ENCODE measurements at places on chromosomes 6 and 20.

GRCh38 chr6:22350109-22350508, 53.3 kb upstream of the PRL start:
- no peak for DNase-seq

- no peak for DNase-seq
Measured at GRCh38 chr6:79246891-79247290, 12.4 kb upstream of the HMGN3 start.

- no peak for DNase-seq
Measured at GRCh38 chr20:20759132-20759531, 46.7 kb upstream of the RALGAPA2 start.

GRCh38 chr6:117605169-117605826, 3.0 kb upstream of the GOPC start:
- DNase-seq: no peak

GRCh38 chr6:144098993-144099392, 3.6 kb upstream of the SF3B5 start:
- no peak for DNase-seq

- no peak for DNase-seq
Measured at GRCh38 chr20:59697068-59697467, 92.7 kb downstream of the PHACTR3 start.

- DNase-seq: no peak
Measured at GRCh38 chr6:129440691-129441090, 269.3 kb downstream of the ARHGAP18 start.

GRCh38 chr6:4687989-4688947, 87.9 kb upstream of the CDYL start:
- DNase-seq: no peak

- DNase-seq: no peak
Measured at GRCh38 chr6:109013656-109014305, 80.9 kb downstream of the SESN1 start.

GRCh38 chr20:50260479-50261221, 70.0 kb downstream of the CEBPB start:
- no peak for DNase-seq

DNA sequence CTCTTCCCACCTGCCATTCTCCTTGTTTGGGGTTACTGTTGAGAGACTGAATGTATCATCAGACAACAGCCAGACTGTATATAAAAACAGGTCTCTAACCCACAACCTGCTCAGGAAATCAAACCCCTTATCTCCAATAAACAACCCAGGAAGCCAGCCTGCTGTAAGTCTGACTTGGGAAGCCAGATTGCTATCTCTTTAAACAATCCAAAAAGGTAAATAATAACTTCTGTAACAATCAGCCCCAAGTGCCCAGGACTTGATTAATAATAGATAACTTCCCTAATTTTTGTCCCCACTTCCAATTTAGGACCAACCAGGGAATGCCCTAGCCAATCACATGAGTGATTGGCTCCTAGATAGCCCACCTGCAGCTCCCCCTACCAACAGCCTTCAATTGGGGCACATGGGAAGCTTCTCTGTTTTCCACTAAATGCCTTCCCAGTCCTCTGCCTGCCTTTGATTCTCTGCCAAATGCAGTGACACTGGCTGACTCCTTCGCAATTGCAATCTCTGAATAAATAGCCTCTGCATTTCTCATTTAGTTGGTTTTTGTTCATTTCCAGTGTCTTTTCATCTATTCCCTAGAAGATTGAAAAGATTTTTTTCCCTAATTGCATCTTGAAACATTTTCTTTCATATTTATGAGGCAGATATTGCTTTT, 117.1 kb upstream of the TAB2 start:
- DNase-seq: no peak

GRCh38 chr20:46214824-46215488, 93.3 kb downstream of the CDH22 start:
- no peak for DNase-seq

- no peak for DNase-seq
Measured at GRCh38 chr20:58705208-58705926, 12.8 kb downstream of the NPEPL1 start.
